ENCODE measurements at places on chromosomes 11 and 22.

- DNase-seq, result no peak
These were observed 1112.0 kb upstream of the CCDC90B start for GRCh38 chr11:84398017-84398626.

DNA sequence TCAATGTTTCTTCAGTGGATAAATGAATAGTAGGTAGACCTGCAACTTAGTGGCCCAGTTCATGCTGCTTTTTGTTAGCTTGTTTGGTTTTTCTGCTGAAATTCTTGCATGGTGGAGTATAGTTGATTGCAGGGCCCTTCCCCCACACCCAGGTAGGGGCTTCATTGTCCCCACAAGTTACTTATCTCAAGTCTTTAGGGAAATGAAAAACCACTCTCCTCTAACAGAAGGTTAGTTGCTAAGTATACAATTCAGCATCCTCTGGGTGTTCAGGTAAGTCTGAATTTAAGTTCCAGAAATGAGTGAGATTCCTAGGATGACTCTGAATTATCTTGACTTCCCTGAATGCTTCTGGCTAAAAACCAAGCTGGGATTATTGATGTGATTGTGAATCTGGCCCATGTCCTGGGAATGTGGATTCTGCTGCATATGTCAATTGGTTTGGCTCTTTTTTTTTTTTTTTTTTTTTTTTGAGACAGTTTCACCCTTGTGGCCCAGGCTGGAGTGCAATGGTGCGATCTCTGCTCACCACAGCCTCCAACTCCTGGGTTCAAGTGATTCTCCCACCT lies 40.3 kb downstream of the BCL2L13 start:
- no peak for DNase-seq

- no peak for DNase-seq
These were observed 27.9 kb upstream of the KRTAP5-7 start for GRCh38 chr11:71499125-71499524.

- DNase-seq, result peak; percentile 20
These were observed 55.0 kb upstream of the ANO3 start for GRCh38 chr11:26276798-26277424.

DNA sequence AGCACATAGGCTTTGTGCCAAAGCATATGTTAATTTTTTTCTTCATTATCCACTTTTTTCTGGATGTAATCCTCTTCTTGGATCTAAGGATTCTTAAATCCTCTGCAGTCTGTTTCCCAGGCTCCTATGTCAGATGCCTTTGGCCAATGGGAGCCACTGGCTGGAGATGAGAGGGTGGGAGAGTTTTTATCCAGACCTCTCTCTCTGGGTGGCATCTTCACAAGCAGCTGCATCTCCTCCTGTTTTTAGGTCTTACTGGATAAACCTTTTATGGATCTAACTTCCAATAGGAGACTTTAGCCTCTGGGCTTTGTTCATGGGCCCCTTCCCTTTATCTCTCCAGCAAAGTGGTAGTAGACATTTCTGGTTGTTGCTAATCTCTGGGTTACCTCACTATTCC lies 22.4 kb upstream of the MPPED2 start:
- no peak for DNase-seq

DNA sequence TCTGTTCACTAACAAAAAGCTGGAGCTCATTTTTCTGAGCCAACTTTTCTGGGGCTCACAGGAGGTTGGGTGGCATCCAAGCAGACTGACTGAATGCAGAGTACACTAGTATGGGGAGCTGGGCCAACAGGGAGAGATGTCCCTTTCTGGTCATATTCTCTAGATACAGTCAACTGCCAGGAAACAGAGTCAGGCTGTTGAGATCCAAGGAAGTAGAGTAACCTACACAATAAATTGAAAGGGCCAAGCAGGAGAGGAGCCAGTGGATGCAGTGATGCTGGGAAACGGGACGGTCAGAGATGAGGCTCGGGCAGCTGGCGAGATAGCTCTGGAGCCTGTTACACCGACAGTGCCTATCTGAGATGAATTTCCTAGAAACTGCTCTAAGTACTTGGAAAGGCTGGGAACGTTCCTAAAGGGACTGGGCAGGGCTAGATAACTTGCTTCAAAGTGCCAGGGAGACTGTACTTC lies 71.1 kb downstream of the LARGE2 start:
- DNase-seq, result no peak

DNA sequence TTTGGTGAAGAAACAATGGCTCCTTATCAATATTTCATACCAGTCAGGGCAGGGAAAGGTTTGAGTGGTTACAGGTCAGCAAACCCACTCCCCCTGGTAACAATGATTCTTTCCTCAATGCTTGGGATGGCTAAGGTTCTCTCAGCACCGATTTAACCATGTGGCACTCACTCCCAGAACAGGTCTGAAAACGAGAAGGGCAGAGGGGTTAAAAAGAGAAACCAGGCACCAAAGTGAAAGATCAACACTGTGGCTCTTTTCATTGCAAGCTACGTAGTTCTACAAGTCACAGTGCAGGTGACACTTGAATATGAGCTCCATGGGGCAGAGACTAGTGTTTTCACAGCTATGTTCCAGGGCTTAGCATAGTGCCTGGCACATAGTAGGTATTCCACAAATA lies 132.4 kb downstream of the PLEKHA7 start:
- no peak for DNase-seq

DNA sequence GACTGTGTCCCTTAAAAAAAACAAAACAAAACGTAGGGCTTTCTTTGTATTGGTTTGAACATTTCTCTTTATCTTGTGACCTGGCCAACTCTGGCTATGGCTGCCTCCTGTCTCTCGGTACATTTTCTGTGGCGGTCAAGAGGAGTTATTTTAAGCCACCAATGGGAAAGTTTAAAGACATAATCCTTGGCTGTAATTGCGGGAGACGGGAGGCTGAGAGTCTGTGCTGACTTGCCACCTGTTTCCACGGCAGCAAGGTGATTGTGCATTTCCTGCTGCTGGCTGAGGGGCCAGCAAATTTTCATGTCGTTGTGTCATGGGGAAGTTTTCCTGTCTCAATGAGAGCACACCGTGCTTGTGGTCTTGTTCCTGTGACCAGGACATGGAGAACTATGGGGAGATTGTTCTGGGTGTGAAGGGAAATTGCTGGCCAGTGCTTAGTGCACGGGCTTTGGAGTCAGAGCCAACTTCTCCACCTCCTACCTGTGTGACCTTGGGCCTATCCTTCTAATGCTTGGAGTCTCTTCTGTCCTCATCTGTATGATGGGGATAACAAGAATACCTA lies 11.0 kb downstream of the PTPRJ start:
- DNase-seq, result no peak

DNA sequence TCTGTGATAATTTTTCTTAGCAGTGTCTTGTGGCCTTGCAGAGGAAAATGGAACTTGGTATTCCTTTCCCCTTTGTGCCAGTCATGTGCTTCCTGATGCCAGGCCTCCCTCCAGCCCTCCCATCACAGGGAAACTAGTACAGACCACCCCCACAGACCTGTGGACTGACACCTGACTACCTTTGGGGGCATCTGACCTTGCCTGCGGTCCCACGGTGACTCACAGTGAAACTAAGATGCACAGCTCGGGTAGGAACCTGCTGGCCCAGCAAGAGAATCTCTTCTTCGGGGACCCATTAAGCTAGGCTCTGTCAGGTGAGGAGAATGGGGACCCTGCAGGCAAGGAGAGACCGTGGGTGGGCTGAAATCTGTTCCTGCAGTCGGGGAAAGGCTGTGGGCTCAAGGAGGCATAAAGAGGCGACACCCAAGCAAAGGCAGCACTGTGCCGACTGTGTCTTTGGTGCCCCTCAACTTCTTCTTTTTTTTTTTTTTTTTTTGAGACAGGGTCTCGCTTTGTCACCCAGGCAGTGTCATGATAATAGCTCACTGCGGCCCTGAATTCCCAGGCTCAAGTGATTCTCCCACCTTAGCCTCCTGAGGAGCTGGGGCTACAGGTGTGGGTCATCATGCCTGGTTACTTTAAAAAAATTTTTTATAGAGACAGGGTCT lies 20.8 kb upstream of the PEX26 start:
- DNase-seq, result no peak

DNA sequence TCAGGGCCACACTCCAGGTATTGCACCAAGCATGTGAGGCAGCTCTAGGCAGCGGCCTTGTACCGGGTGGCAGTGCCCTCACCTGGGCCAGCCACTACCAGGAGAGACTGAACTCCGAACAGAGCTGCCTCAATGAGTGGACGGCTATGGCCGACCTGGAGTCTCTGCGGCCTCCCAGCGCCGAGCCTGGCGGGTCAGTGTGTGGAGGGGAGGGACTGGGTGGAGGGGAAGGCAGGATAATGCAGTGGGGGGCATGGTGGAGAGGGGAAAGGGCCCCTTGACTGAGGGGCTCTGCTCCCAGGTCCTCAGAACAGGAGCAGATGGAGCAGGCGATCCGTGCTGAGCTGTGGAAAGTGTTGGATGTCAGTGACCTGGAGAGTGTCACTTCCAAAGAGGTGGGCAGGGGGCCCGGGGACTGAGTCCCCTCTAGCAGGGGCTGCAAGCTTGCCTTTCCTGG lies 4.2 kb downstream of the SSH3 start:
- DNase-seq, result no peak

DNA sequence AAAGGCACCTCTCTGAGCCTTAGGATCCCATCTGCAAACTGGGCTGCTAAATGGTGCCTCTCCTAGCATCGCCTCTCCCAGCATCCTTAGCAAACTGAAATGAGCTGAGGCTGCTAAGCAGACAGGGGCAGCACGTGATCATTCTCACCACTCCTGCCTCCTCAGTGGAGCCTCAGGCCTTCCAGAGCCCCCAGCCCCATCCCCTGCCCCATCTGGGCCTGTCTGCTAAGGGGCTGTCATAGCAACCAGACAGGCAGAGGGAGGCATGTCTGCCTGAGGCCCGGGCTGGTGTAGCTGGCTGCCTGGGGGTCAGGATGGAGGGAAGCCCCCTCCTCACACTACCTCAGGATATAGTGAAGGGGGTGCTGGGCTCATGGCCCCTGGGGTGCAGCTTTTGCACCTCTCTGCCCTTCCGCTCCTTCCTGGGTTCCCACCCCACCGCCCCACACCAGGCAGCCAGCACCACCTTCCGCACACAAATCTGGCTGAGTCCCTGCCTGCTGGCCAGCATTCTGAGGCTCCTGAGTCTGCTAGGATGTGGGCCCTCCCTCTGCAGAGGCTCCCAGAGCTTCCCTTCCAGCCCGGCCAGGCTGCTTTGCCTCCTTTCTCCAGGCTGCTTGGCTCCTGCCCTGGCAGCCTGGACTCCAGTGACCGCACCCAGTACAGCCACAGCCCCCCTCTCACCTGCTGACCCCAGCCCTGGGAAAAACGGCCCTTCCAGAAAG lies 47.5 kb upstream of the TTLL12 start:
- DNase-seq, result no peak

DNA sequence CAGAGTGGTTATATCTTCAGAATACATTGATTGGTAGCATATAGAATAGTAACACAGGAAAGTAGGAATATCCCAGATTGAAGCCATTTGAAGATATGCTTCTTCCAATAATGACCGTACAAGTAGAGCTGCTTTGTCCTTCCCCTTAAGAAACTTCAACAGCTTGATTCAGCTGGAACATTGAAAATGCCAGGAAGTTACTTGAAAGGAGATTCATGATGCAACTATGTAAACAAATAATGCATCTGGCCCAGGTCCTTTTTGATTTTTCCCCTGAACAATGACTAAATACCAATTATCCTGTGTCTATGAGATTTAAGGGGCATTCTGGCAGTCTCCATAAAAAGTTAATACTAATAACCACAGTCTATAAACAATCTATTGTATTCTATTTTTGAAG lies 3.0 kb downstream of the DKK3 start:
- peak; percentile 62 for DNase-seq

DNA sequence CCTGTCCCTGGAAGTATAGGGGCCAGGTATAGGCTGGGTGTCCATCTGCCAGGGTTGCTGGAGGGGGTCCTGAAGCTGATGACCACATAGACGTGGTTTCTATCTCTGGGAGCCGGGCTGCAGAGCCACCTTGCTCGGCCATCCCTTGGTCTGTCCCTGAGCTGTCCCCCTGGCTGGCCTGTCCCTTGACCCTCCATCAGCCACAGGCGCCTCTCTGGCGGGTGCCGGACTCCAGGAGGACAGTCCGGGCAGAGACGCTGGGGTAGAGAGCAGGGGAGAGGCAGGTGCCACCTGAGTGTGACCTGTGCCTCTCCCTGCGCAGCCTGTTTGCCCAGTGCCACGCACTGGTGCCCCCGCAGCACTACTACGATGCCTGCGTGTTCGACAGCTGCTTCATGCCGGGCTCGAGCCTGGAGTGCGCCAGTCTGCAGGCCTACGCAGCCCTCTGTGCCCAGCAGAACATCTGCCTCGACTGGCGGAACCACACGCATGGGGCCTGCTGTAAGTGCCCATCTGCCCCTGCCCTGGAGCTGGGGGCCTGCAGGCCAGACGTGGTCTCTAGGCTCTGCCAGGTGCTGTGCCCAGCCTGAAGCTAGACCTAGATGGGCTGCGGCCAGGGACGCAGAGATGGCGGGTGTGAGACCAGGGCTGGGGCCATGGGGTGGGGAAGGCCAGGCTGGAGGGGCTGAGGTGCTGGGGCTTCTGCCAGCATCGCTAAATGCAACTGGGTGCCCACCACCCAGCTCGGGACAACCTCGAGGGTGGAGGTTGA lies 29.9 kb downstream of the MUC2 start:
- DNase-seq, result no peak

DNA sequence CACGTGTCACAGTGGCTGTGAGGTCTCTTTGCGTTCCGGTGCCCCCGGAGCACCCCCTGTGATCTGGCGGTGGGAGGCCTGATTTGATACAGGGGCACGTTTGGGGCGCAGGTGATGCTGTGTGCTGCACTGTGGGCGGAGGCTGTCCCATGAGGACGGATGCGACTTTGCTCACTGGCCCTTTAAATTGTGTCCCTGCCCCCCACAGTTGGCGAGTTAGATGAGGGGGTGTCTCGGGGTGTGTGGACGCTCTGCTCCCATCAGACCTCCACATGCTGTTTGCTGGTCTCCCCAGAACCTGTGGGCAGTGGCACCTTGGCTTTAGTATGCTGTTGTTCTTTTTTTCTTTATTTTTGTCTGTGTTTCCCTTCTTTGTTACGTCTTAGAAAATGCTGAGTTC lies 5.2 kb downstream of the ZBED4 start:
- DNase-seq, result no peak

GRCh38 chr11:86034710-86035109 lies 34.2 kb downstream of the PICALM start:
- DNase-seq, result no peak

DNA sequence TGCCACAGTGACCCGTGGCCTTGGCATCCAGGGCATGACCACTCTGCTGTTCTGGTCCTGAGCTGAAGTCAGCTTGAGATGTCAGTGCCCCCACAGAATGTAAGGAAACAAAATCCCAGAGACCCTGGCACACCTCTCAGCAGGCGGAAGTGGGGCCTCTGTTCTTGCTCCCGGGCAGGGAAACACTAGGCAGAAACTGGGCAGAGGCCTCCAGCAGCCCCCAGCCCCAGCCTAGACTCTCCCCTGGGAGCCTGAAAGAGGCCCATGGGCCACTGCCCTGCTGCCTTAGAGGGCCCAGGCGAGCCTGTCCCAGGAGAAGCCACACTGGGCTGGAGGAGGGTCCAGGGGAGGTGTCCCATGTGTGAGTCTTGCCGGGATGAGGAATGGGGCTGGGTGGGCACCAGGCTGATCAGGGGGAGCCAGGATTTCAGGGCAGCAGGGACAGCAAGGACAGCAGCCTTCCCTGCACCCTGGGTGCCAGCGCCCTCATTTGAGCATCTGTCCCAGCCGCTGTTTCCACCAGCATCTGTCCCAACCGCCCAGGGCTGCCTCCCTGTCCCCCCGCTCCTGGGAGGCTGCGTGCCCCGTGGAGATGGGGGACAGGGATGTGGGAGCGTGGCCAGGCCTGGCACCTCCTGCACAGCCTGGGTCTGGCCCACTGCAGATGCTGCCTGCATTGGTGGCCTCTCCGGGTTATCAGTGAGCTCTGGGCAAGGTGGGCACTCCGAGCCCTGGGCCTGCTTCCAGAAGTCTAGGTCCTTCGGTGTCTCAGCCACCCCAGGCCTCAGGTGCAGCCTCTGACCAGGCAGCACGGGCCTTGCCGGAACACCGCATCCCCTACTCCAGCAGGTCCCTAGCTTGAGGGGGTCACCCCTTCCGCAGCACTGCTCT lies 1072.4 kb downstream of the BRD1 start:
- DNase-seq, result no peak

All from AG04450 (cell line).